Muscle of arm (tissue), 14 donors: ENCODE measurements at places on chromosomes 16 and 17.

GRCh38 chr17:67855504-67856324 is 30.4 kb downstream of the BPTF start:
- DNase-seq: no peak

DNA sequence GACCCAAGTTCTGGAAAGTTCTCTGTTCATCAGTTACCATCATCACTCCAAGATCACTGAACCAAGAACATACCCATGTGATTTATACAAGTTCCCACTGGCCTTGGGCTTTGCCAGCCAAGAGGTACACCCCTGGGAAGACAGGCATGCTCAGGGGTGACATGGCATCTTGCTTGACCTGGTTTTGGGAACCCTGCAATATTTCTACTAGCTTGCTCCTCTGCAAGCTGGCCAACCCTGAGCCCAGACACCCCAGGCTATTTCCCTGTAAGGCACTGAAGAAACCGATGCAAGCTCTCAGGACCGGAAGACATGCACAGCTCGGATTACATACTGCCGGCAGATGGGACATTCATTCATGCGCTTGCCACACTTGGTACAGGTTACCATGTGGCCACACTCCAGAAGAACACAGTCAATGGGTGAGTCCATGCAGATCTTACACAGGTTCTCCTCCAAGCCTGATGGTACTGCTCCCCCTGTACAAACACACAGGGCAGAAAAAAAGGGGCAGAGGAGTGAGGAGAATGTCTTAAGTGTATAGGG is 31.4 kb downstream of the LIG3 start:
- no peak for DNase-seq

DNA sequence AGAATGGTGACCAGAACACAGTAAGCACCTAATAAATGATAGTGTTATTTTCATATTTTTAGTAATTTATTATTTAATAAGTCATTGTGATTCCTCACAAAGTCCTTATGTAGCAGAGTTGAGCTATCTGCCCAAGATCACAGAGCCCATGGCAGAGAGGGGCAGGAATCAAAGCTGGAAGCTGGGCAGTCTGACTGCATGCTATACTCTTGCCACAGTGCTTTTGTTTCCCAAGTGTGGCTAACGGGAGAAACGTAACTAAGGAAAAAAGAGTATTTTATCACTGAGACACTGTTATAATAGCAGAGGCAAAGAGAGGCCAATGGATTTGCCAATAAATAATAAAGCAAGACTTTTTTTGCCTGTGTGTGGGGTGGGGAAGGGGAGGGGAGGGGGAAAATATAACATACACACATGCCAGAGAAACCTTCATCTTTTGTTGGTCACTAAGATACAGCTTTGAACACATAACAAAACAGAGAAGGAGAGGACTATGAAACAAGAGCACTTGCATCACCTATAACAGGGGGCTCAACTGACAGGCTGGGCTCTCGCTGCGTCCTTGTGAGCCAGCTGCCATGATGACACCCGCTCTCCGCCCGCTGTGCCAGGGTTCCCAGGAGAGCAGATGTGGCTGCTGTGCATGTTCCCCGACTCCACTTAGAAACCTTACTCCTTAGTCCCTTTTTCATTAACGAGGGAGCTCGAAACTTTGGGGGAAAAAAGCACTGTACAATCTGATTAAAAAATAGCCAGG is 10.1 kb downstream of the CSNK2A2 start:
- no peak for DNase-seq

GRCh38 chr17:73232587-73233373 is 28.9 kb downstream of the CPSF4L start:
- peak; percentile 34 for DNase-seq

DNA sequence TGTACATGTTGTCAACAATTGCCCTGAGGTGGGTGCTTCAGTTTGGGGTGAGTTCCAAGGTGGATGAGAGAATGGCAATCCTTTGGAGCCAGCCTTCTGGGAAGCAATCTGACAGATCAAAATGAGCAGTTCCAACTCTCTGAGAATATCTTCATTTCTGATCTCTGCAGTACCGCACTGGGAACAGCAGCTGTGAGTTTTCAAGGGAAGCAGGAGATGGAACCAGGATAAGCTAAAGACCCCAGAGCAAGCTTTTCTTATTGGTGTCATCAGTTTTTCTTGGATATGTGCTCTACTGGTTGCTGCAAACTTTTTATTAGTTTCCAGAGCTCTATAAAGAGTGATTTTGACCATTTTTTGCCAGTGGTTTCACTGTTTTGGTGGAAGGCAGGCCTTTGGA is 94.7 kb downstream of the KCNJ12 start:
- DNase-seq: no peak

- DNase-seq: no peak
These were observed 618 bp downstream of the GGA3 start for GRCh38 chr17:75260641-75261335.

DNA sequence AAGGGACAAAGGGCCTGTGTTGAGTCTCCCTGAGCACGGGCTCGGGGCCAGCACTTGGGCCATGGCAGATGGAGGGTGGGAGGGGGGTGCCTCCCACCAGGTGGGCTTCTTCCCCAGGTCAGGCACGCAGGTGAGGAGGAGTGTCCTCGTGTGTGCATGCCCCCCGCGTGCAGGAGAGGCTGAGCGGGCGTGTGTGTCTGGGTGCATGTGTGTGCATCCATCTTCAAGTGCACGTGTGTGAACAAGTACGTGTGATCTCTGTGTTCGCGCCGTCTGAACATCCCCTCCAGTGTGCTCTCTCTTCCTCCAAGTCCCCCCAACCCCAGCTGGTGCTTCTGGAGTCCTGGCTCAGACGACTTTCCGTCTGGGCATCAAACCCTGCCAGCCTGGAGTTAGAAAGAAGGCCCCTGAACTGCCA is 2.7 kb upstream of the ZG16B start:
- no peak for DNase-seq

DNA sequence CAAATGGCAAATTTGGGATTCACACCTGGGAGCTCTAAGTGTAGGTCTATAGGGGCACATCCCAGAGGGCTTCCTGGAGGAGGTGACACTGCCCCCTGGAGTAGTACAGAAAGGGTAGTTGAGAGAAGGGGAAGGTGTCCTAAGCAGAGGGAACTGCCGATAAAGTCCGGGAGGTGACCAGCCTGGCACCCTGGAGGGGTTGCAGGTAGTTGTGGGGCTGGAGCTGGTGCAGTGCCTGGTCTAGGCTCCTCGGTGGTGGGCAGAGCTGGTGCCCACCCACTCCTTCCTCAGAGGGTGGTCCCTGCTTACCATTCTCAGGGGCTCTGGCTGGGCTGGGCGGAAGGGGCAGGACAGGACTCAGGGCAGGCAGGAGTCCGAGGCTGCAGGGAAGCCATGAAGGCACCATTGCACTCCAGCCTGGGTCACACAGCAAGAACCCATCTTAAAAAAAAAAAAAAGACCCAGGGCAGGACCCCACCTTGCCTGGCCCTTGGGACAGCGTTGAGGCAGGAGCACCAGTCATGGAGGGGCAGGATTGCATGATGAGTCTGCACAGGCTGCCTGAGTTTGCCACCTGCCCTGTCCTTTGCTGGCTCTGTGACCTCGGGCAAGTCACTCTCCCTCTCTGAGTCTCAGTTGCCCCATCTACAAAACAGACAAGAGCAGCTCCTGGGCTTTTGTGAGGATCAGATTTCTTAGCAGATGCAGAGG is 43.8 kb downstream of the LAT start:
- DNase-seq: no peak

GRCh38 chr17:72282439-72283029 is 161.7 kb downstream of the SOX9 start:
- no peak for DNase-seq

DNA sequence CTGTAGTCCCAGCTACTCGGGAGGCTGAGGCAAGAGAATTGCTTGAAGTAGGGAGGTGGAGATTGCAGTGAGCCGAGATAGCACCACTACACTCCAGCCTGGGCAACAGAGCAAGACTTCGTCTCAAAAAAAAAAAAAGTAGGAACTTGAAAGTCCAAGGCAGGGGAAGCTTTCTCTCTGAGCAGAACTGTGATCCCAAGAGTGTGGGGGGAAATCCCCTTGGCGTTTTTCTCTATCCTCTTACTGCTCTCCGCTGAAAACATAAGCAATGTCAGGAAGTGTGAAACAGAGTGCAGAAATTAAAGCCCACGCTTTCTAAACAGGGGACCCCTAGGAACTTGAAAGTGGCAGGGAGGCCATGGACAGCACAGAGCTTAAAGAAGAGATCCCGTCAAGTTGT is 9.8 kb upstream of the CMTM3 start:
- DNase-seq: no peak

DNA sequence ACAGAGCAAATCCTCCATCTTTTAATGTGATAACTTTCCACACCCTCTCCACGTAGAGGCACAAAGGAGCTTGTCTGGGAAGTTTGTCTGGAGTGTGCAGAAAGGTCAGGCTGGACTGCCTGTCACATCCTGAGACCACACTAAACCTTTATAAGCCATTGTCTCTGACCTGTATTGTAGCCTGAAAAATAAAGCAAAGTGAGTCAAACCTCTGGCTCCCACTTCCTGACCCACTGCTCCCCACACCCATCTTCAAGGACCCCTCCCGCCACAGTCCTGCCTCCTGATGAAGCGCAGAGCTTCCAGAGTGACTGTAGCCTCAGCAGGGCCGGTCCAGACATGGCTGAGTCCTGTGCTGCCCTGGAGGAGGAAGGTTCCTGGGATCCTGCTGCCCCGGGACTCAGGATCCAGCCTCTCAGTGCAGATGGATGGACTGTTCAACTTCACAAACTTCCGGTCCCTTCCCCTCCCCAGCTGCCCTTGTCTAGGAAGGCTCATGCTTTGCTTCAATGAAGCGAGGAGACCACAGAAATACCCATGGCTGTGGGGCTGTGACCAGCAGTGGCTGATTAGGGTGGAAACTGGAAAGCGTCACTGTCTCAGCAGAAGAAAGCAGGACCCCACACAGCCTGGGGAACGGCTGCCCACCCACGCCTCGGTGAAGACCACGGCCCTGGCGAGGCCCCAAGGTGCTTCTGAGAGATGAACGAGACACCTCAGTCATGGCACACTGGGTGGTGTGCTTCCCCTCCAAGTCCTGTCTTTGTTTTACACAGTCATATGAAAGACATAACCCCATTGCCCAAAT is 30.9 kb upstream of the CLEC18B start:
- DNase-seq: no peak

GRCh38 chr17:80845863-80846671 is 145.6 kb upstream of the CHMP6 start:
- DNase-seq: no peak
